ENCODE measurements at places on chromosomes 3 and 15. TPM values are rescaled to one million over a fixed set of nuclear protein-coding genes. Genes with fewer than 3 reads are reported as not detected.

The ATP10A gene
- total RNA-seq: 4.9 TPM

The ITIH1 gene
- not detected for total RNA-seq

The RNF7 gene
- total RNA-seq: 103 TPM

- peaks cover 13% of the 10 kb centered on the region for H3K27me3 ChIP-seq
- H3K4me3 ChIP-seq: no peak overlapping the region
- no peak overlapping the region for H3K27ac ChIP-seq
- DNase-seq: no peak
Measured at GRCh38 chr3:45103753-45104714, 42.1 kb downstream of the CDCP1 start.

GRCh38 chr3:126029241-126029640 lies 54.7 kb downstream of the SLC41A3 start:
- H3K4me1 ChIP-seq: no peaks in the 10 kb centered on the region
- H3K4me3 ChIP-seq: no peak overlapping the region
- no peaks in the 10 kb centered on the region for H3K27me3 ChIP-seq
- no peak overlapping the region for H3K27ac ChIP-seq
- peaks cover 29% of the 10 kb centered on the region for H3K36me3 ChIP-seq

The ATP8B4 gene
- 0.18 TPM for total RNA-seq

The MUSTN1 gene
- total RNA-seq: 4.1 TPM

DNA sequence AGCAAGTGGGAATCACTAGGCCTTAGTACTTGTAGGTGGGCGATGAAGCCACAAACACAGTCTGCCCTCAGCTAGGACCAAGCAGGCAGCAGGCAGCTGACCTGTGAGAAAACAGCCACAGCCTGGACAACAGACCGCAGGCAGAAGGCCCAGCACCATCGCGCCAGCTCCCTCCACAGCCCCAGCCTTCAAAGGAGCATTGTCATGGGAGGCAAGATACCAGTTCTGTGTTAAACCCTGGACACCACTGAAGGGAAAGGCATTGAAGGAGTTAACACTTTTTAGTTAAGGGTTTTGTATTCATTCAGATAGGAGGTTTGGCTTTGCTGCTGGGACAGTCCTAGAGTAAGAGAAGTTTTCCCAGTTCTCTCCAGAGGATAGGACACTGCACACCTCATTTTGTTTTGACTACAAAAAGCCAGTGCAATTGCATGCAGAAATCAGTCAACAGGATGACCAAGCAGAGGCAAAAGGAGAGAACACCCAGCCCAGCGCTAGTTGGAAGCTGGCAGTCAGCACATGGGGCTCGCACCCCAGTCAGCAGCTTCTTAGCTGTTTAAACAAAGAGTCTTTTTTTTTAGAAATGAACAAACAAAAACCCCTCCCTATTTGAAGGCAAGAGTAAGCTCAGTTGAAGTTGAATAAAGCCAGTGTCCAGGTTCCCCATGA lies 286.1 kb upstream of the TPM1 start:
- no peak for DNase-seq
- no peak overlapping the region for H3K4me3 ChIP-seq
- no peak overlapping the region for H3K27ac ChIP-seq
- no peaks in the 10 kb centered on the region for H3K27me3 ChIP-seq
- H3K4me1 ChIP-seq: peaks cover 34% of the 10 kb centered on the region

GRCh38 chr15:59646277-59646676 lies 11.0 kb downstream of the GTF2A2 start:
- H3K27ac ChIP-seq: no peak overlapping the region
- H3K36me3 ChIP-seq: peaks cover 15% of the 10 kb centered on the region
- DNase-seq: no peak
- H3K27me3 ChIP-seq: no peaks in the 10 kb centered on the region

DNA sequence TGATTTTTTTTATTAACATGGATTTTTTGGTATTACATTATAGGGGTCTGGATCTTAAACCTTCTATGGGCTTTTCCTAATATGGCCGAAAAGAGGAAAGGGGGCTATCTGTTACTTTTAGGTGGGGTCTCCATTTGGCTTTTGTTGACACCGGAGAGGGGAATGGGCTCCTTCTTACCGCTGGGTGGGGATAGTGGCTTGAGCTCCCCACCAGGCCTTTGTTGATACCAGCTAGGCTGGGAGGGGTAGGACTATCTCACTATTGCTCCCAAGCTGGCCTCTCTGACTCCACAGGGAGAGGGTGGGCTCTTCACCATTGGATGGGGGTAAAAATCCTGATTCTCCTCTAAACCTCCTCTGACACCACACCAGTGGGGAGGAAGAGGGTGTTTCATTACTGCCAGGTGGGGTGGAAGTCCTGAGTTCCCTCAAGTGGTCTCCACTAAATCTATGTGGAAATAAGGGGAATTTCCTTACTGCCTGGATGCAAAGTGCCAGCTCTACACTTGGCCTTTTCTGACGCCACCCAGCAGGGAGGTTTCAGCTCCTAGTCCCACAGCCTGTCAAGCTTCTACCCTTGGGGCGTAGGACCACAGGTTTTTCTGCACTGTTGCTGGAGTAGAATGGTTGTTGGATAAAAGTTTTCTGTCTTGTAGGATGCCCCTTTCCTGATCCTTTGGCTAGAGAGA lies 572.3 kb downstream of the MAGI1 start:
- peaks cover 25% of the 10 kb centered on the region for H3K4me1 ChIP-seq
- H3K27me3 ChIP-seq: no peaks in the 10 kb centered on the region
- H3K4me3 ChIP-seq: no peak overlapping the region
- H3K27ac ChIP-seq: no peak overlapping the region
- no peak for DNase-seq
- H3K36me3 ChIP-seq: peaks cover 26% of the 10 kb centered on the region

DNA sequence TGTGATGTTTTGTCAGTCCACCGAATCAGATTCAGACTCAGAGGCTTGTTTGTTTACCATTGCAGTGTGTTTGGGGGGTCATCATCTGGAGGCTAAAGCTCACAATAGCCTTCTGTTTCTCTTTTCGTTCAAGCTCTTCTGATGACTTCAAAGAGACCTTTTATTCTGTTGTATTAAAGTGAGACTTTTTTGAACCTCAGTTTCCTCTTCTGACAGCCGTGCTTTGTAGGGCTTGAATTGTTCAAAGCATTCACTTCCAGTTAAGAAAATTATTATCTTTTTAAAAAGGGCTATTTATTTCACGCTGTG lies 1.3 kb downstream of the PXK start:
- peaks cover 23% of the 10 kb centered on the region for H3K4me1 ChIP-seq
- peaks cover 64% of the 10 kb centered on the region for H3K27me3 ChIP-seq
- no peak for DNase-seq
- peak overlapping the region; percentile 92 for H3K4me3 ChIP-seq

All from neural crest cell (in vitro differentiated cells).